HepG2 (cell line): ENCODE measurements at places on chromosomes 6 and 20.

- no peak for DNase-seq
- H3K36me3 ChIP-seq = no peaks in the 10 kb centered on the region
- H3K4me1 ChIP-seq = no peaks in the 10 kb centered on the region
- H3K27me3 ChIP-seq = peaks cover 7% of the 10 kb centered on the region; the same call in 1 of the 2 replicates
Observed at GRCh38 chr20:992801-993535, 9.1 kb downstream of the RSPO4 start.

GRCh38 chr6:151885234-151885633, 77.8 kb downstream of the ESR1 start:
- no peak overlapping the region for H3K27ac ChIP-seq
- DNase-seq = no peak
- no peak overlapping the region for H3K4me3 ChIP-seq
- H3K36me3 ChIP-seq = no peaks in the 10 kb centered on the region

- H3K4me1 ChIP-seq = peaks cover 16% of the 10 kb centered on the region
- no peak for DNase-seq
- H3K27ac ChIP-seq = no peak overlapping the region
- no peaks in the 10 kb centered on the region for H3K36me3 ChIP-seq
- no peak overlapping the region for H3K4me3 ChIP-seq
- H3K27me3 ChIP-seq = no peaks in the 10 kb centered on the region
Observed at GRCh38 chr6:106967936-106968555, 6.5 kb downstream of the CD24 start.

GRCh38 chr6:1689141-1689540, 79.4 kb downstream of the FOXC1 start:
- no peak overlapping the region for H3K4me3 ChIP-seq
- H3K27me3 ChIP-seq = no peaks in the 10 kb centered on the region
- H3K36me3 ChIP-seq = 0 out of 2 replicates have a peak, but pooled peaks cover 1% of the 10 kb centered on the region
- no peak for DNase-seq
- H3K4me1 ChIP-seq = no peaks in the 10 kb centered on the region

GRCh38 chr6:3714768-3715167, 36.7 kb downstream of the PXDC1 start:
- 0 out of 2 replicates have a peak, but pooled peaks cover 8% of the 10 kb centered on the region for H3K4me1 ChIP-seq
- DNase-seq = no peak
- H3K4me3 ChIP-seq = no peak overlapping the region
- no peaks in the 10 kb centered on the region for H3K27me3 ChIP-seq
- H3K27ac ChIP-seq = no peak overlapping the region
- H3K36me3 ChIP-seq = no peaks in the 10 kb centered on the region

GRCh38 chr20:50844430-50845100, 49.7 kb downstream of the BCAS4 start:
- no peak overlapping the region for H3K4me3 ChIP-seq
- H3K36me3 ChIP-seq = no peaks in the 10 kb centered on the region

GRCh38 chr20:39645131-39645530, 683.0 kb downstream of the DHX35 start:
- no peak for DNase-seq
- no peaks in the 10 kb centered on the region for H3K4me1 ChIP-seq
- H3K27ac ChIP-seq = no peak overlapping the region
- no peak overlapping the region for H3K4me3 ChIP-seq
- no peaks in the 10 kb centered on the region for H3K36me3 ChIP-seq

DNA sequence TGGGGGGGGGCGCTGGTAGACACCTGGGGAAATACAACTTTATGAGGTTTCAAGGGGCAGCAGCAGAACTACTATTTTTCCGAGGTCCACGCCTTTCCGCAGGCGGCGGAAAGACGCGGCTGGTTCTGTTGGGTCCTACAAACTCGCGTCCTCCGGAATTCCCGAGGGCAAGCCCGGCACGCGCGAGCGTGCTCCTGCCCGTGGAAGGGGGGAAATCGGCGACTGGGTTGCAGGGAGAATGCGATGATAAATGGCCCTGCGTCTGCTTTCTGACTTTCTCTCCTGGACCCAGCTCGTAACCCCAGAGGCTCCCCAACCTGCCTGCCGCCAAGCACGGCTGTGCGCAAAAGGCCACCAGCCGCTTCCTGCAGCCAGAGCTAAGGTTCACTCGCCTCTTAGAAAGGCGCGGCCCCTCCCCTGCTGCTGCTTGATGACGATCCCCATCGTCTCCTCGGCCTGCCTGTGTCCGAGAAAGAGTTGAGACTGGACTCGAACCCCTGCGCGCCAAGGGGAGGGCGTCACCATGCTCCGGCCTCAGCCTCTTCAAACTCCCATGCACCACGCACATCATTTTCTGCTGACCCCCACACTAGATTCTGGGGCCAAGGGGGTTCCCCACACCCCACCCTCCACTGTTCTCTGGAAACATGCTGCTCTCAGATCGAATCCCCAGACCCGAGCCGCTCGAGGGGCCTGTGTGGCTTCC, 6.7 kb downstream of the FOXA2 start:
- peak; percentile 52 for DNase-seq
- H3K4me1 ChIP-seq = peaks cover 85% of the 10 kb centered on the region
- H3K27me3 ChIP-seq = no peaks in the 10 kb centered on the region; the same call in 2 of the 3 replicates
- peak overlapping the region; percentile 75 for H3K4me3 ChIP-seq
- H3K27ac ChIP-seq = peak overlapping the region; percentile 86
- peaks cover 16% of the 10 kb centered on the region for H3K36me3 ChIP-seq

GRCh38 chr20:6416371-6416770, 293.5 kb upstream of the FERMT1 start:
- no peak overlapping the region for H3K27ac ChIP-seq
- no peaks in the 10 kb centered on the region for H3K4me1 ChIP-seq
- H3K4me3 ChIP-seq = no peak overlapping the region

DNA sequence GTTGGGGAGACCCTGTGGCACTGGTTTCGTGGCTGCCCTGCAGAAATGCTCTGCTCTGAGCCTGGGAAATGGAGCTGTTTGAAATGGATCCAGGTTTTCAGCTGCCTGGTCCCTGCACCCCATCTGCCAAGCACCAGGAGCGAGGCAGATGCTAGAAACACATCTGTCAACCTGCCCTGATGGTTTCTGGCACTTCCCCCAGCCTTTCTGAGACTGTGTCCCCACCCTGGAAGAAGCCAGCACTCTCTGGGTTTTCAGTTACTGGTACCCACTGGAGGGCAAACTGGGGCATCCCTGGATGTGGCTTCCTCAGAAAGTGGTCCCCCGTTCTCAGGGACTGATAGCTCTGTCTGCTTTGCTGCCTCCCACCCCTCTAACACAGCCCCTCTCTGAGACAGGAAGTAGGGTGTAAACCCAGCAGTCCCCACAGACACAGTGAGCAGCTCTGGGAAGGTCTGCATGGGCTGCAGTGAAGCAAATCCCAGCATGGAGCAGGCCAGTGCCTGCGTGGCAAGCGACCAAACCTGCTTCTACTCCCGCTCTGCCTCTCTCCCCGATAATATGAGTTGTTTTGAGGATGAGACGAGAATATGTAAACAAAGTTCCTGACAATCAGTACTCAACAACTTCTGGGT, 54.2 kb upstream of the MAFB start:
- H3K4me3 ChIP-seq = no peak overlapping the region
- DNase-seq = no peak
- no peaks in the 10 kb centered on the region for H3K36me3 ChIP-seq
- H3K27ac ChIP-seq = no peak overlapping the region
- H3K4me1 ChIP-seq = no peaks in the 10 kb centered on the region
- 0 out of 2 replicates have a peak, but pooled peaks cover 3% of the 10 kb centered on the region for H3K27me3 ChIP-seq

GRCh38 chr20:37911261-37911660, 8.3 kb downstream of the VSTM2L start:
- peaks cover 25% of the 10 kb centered on the region for H3K4me1 ChIP-seq
- H3K27ac ChIP-seq = no peak overlapping the region
- DNase-seq = no peak
- no peaks in the 10 kb centered on the region for H3K36me3 ChIP-seq
- peaks cover 85% of the 10 kb centered on the region for H3K27me3 ChIP-seq
- H3K4me3 ChIP-seq = no peak overlapping the region

- no peak overlapping the region for H3K4me3 ChIP-seq
- H3K36me3 ChIP-seq = no peaks in the 10 kb centered on the region
- no peak overlapping the region for H3K27ac ChIP-seq
- no peak for DNase-seq
- no peaks in the 10 kb centered on the region for H3K27me3 ChIP-seq
Observed at GRCh38 chr6:40681622-40682021, 94.5 kb upstream of the LRFN2 start.

GRCh38 chr6:30712441-30712945, 4.6 kb downstream of the MDC1 start:
- H3K27ac ChIP-seq = no peak overlapping the region
- no peak for DNase-seq
- H3K36me3 ChIP-seq = peaks cover 49% of the 10 kb centered on the region
- H3K4me3 ChIP-seq = no peak overlapping the region
- H3K4me1 ChIP-seq = peaks cover 21% of the 10 kb centered on the region
